Aorta (tissue), 5 donors: ENCODE measurements at places on chromosomes 2 and 18.

GRCh38 chr2:198188982-198189381 is 384.6 kb downstream of the PLCL1 start:
- DNase-seq = no peak

DNA sequence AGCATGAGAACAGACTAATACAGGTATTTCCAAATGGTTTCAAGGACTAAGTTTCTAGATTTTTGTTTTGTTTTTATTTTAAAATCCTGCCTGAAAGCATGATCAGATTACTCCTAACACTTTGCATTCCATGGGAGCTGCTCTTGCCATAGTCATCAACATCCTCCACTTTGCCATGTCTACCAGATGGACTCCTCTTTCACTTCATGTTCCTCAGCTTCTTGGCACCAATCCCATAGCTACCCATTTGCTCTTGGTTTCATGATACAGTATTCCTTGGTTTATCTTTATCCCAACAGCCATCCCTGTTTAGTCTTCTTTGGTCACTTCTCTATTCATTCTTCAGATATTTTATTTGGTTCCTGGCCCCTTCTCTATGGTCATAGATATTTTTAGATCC is 154.2 kb upstream of the CCDC195 start:
- no peak for DNase-seq

DNA sequence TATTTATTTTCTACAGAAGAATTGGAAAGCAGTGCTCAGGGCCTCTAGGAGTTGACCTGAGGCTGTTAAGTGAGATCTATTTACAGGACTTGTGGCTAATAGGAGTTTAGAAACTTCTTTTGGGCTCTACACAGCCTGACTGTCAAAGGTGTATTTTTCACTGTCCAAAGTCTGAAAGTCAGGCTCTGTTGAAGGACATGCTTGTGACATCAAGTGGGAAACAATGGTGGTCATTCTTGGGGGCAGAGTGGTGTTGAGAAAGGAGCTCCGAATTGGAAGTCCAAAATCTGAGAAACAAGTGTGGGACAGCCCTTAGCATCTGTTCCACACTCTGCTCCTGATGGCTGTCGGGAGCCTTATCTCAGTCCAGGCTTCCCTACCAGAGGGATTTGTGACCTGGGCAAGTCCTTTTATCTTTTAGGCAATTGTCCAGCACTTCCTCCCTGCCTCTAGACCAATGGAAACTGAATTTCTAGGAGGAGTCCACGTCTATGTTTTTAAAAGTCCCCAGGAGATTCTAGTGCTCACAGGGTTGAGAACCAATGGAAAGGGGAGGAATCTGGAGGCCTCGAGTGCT is 76.4 kb downstream of the LIPG start:
- no peak for DNase-seq

GRCh38 chr2:53450923-53451322 is 316.7 kb upstream of the CHAC2 start:
- no peak for DNase-seq

- DNase-seq = no peak
These were observed 221.5 kb upstream of the CDH2 start for GRCh38 chr18:28398471-28398870.

GRCh38 chr18:3898861-3899613 is 449.1 kb downstream of the TGIF1 start:
- no peak for DNase-seq

DNA sequence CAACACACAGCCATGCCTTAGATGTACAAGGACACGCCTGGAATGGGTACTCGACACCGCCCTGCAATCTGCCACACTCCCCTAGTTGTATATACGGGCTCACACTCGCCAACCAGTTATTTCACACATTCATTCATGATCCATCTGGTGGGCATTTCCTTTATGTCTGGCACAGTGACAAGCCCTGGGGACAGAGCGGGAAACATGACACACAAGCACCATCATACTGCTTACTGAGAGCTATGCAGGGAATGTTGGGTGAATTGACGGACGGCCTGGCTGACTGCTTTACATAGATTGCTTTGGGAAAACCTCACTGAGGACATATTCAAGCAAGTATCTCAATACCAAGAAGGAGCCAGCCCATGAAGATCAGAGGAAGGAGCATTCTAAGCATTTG is 448.0 kb upstream of the SPRED2 start:
- DNase-seq = no peak

GRCh38 chr18:6633310-6633709 is 96.2 kb upstream of the ARHGAP28 start:
- DNase-seq = no peak

GRCh38 chr2:212991120-212991519 is 160.3 kb downstream of the IKZF2 start:
- no peak for DNase-seq

GRCh38 chr2:227813562-227814353 is at the start of gene CCL20:
CCL20 (plus strand) TSS chr2:227813842; CDS start chr2:227813912, 70 bp downstream.
- no peak for DNase-seq

DNA sequence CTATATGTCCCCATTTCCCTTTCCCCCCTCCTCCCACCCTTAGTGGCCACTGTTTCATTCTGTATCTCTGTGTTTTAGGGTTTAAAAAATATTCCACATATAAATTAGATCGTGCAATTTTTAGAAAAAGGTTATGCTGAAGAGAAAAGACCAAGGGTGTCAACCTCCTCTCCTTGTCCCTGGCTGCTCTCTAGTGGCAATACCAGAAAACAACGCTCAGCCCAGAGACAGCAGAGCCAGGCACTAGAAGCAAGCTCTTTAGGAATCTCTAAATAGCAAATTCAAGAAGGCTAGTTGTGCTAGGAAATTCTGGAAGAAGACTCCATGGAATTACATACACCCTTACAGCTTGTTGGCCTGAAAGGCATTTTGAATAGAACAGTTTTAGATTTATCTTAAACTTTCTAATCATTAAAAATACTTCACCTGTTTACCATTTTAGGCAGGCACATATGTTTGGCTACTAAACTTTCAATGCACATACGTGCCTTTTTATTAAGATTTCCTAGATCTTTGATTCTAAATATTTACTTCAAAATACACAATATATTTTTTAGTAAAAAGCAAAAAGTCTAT is 35.1 kb upstream of the RASGRP3 start:
- no peak for DNase-seq

DNA sequence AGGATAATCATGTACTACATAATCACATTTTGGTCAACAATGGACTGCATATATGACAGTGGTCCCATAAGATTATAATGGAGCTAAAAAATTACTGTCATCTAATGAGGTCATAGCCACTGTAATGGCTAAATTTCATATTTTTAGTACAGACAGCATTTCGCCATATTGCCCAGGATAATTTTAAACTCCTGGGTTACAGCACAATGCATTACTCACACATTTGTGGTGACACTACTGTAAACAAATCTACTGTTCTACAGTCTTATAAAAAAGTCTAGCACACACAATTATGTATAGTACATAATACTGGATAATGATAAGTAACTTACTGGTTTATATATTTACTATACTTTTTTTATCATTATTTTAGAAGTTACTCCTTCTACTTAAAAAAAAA is 12.8 kb downstream of the EIF2AK2 start:
- no peak for DNase-seq

DNA sequence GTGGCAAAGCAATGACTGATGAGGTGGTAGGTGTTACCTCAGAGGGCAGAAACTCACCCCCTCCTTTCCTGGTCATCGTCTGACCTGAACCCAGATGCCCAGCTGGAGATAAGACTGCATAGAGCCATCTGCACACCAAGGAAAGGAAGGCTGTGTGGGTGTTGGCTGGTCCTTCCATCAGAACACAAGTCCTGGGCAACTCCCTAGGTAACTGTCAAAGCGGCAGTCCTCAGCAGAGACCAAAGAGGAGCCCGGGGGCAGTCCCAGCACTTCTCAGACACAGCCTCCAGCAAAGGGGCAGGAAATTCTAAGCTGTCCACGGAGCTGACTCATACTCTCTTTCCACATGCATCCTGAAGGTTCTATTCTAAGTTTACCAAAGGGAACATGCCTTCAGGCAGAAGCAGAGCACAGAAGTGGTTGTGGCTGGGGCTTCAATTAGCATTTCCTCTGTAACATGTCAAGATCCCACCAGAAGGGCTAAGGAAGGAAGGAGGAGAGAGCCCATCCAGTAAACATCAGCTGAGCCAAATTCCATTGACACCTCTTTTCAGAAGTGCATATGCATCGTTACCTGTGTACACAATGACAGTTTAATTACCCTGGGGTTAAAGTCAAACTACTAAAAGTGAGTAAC is 54.7 kb downstream of the SPRED2 start:
- no peak for DNase-seq

DNA sequence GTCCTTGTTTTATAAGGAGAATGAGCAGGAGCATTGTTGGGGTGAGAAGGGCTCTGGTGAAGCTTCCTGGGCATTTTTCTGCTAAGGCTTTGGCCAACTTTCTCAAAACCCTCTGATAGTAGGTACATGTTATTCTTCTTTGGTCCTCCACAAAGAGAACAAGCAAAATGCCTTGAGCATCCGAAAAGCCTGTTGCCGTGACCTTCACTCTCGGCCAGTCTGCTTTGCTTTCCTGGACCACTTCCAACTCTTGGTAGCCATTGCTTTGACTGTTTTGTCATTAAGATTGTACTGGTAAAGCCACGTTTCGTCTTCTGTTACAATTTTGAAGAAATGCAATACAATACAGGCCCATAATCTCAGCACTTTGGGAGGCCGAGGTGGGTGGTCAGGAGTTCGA is 27.4 kb upstream of the ALLC start:
- DNase-seq = peak; percentile 15

- no peak for DNase-seq
These were observed 61.0 kb downstream of the CDCA7 start for GRCh38 chr2:173415431-173416381.

DNA sequence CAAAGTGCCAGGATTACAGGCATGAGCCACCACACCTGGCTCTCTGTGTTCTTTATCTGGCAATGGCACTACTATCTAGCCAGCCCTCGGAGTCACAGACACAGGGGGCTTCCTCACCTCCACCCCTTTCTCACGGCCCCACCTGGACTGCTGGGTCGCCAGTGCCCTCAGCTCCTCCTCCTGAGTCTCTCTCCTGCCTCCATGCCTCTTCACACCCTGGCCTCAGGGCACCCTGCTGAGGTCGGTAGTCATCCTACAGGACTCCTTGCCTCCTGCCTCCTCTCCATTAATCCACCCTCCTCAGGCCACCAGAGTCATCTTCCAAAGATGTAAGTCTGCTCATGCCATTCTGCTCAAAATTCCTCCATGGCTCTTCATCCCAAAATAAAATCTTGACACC is 8.6 kb upstream of the ASPRV1 start:
- no peak for DNase-seq

- no peak for DNase-seq
These were observed 26.3 kb downstream of the ERLEC1 start for GRCh38 chr2:53813151-53813550.

DNA sequence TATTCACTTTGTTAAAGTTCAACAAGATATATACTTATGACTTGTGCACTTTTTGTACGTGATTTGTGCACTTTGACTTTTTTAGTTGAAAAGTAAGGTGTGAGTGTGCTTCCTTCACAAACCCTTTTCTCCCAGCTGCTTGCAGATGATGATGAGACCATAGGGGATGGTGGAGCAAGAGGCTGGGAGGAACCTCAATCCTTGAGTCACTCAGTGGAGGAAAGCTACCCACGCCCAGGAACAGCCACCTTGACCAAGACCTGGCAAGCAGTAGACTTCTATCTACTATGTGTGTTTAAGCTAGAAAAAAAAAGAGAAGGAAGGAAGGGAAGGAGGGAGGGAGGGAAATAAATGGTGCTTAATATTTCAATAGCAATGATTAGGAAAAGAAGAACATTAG is 25.2 kb upstream of the TAF1B start:
- no peak for DNase-seq

GRCh38 chr2:196380098-196380497 is 208.7 kb upstream of the STK17B start:
- no peak for DNase-seq

DNA sequence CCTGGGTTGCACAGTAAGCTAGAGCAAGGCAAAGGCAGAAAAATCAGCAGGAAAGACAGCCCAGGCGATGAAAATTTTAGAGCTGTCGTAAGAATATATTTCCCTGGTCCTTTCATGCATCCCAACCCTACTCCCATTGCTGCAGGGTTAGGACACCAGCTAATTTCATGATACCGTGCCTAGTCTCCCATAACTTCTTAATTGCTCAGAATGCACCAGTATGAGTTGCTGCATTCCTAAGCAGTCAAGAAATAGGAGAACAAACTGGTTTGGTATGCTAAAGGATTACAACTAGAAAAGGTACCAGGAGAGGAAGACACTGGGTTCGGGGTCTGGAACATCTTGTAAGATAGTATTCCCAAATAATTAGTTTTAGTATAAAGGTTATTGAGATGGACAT is 269.4 kb upstream of the NRXN1 start:
- no peak for DNase-seq

DNA sequence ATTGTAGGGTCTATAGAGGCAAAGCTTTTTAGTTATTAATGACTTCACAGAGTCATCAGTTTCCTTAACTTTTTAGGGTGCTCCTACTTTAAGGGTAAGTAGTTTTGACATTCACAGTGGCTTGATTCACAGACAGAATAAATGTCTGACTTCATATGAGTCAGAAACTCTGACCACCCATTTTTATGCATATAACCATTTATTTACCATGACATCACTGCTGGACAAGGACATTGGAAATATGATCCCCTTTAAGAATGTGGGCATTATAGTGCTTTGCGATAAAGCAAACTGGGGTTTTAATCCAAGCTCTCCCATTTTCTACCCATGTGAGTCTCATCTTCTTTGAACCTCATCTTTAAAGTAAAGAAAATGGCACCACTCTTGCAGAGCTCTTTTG is 162.0 kb upstream of the MC4R start:
- no peak for DNase-seq
